SJSA1 (cell line): ENCODE measurements at places on chromosomes 3 and 15. TPM values are rescaled to one million over a fixed set of nuclear protein-coding genes. Genes with fewer than 3 reads are reported as not detected.

Gene SERINC4
- total RNA-seq, result not detected in 2 replicates

Gene PLSCR2
- not detected in 2 replicates for total RNA-seq

Gene CACNA2D2
- total RNA-seq, result not detected in 2 replicates

Gene IGF2BP2
- 37.9 and 96.5 TPM in 2 replicates for total RNA-seq

Gene ADCY5
- 0.16 and 0.82 TPM in 2 replicates for total RNA-seq

Gene IGSF11
- total RNA-seq, result 0.18 and 1.0 TPM in 2 replicates

Gene CADM2
- total RNA-seq, result not detected in 2 replicates

Gene ZNF385D
- not detected in 2 replicates for total RNA-seq

Gene NFKBIZ
- total RNA-seq, result 10.4 and 25.4 TPM in 2 replicates

Gene SNTN
- total RNA-seq, result not detected in 2 replicates

Gene GHSR
- total RNA-seq, result not detected in 2 replicates

Gene TMEM62
- 5.2 and 17.3 TPM in 2 replicates for total RNA-seq

DNA sequence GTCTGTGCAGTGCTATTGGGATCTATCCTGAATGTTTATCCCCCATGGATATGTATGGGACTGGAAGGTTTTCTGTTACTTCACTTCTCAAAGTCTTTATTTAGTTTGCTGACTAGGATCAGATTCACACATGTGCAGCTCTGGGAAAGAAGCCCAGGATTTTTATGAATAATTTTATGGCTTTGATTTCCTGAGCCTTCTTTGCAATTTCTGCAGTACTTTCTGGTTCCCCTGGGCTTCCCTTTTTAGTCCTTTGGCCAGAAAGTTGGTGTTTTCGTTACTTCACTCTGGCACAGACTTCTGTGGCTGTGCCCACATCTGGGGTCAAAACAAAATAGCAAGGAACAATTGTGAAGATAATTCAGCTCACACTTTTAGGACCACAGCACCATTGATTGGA is 721.0 kb downstream of the OTOL1 start:
- no peak for DNase-seq

DNA sequence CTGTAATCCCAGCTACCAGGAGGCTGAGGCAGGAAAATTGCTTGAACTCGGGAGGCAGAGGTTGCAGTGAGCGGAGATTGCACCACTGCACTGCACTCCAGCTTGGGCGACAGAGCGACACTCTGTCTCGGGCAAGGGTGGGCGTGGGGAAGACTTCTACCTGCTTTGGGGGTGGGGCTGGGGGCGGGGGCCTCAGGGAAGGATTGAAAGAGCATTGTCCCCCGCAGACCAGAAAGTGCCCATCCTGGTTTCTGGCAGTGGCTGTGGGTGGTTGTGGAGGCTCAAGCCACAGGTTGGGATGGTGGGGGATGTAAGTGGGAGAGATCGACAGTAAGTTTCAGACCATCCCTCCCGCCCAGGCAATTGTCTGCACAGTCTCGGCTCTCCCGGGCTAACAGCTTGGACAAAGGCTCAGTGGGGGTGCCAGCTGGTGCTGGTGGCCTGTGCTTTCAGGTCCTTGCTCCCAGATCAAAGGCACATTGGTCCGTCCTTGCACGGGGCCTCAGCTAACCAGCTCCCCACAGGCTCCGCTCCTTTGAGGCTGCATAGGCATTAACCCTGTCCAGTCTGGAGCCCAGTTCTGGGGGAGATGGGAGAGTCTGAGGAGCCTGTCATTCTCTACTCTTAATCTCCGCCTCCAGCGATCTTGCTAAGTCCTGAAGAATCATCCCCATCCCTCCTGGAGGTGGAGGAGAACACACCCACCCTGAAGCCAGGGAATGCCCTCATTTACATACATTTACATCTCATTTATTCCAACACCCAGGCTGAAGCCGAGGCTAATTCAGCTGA is 8.6 kb downstream of the SCN5A start:
- no peak for DNase-seq

DNA sequence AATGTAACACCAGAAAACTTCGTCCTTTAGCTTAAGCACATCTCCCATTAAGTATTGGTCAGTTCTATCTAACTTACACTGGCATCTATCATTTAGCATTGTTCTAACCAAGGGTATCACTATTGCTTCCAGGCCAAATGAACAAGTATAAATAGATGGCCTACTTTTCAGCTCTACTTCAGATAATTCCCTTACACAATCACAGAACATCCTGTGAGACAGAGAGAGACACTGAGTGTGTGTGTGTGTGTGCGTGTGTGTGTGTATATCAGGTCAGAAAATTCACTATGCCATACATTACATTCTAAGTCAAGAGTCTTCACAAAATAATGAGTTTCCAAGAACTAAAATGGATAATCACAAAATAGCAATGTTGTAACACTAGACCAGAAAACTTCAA is 39.1 kb downstream of the SCAPER start:
- DNase-seq, result no peak

DNA sequence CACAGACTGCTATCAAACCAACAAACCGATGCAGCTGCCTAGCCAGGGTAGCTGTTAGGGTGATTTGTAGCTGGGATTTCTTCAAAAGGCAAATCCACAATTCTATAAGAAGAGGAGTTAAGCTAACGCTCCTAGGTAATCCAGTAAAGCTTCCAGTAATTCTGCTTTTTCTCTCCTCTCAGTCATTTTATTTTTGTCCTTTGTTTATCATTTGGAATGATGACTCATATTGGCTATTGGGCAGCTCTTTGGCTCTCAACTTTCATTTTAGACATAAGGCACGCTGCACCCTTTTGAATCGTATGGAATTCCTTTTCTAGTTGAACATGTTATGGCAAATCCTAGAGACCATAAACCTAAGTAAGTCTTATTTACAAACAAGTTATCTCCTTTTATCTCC is 53.2 kb upstream of the PPARG start:
- DNase-seq, result no peak

DNA sequence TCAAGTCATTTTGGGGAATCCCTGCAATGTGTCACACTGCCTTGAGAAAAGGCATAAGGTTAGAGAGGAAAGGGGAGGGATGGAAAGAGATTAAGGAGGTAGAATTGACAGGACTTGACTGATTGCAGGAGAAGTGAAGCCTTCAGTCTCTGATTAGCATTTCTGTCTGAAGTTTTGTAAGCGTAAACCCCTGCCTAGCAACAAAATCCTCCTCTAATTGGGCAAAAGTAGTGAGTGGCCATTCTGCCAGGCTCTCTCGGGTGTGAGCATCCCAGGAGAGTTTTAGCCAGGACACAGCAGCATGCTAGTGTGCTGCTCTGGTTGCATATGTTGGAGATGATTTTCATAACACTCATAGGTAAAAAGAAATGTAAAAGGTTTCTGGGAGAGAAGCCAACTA is 117.0 kb upstream of the MRPL3 start:
- no peak for DNase-seq

GRCh38 chr3:160016972-160017371 is 28.3 kb downstream of the IL12A start:
- DNase-seq, result no peak

DNA sequence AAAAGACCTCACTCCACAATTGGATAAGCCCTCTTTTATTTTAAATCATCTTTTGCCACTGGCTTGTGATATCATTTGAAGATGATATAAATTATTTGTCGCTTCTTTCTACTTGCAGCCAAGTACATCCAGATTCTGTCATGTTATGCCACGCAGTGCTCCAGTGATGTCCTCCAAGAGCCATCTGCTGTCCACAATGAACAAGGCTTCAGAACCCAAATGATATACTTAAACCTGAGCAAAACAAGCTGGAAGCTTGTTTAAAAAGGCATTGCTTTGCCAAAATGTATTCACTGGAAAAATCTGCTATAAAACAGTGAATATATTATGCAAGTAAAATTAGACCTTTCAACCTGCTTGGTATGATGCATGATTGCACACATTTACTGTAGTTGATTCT is 58.8 kb upstream of the ARL6 start:
- no peak for DNase-seq

GRCh38 chr15:97903971-97904572 is 56.4 kb upstream of the ARRDC4 start:
- peak; percentile 36 for DNase-seq

GRCh38 chr15:97156739-97157265 is 803.7 kb upstream of the ARRDC4 start:
- no peak for DNase-seq

DNA sequence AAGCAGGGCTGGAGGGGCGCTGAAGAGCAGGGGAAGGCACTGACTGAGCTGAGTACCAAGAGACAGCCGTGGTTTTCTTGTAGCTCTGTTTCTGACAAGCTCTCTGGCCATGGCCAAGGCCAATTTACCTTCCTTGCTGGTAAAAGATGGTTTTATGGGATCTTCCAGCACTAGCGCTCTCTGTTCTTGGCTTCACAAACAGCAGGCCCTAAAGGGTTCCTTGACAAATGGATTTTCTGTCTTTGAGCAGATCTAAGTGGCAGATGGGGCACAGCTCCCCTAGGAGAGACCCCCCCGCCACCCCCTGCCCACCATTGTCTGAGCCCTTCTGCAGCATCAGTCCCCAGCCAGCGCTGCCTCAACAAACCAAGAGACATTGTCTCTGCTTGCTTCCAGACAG is 66.6 kb downstream of the GAP43 start:
- no peak for DNase-seq

- no peak for DNase-seq
Observed at GRCh38 chr3:138066383-138066782, 49.0 kb downstream of the DZIP1L start.

DNA sequence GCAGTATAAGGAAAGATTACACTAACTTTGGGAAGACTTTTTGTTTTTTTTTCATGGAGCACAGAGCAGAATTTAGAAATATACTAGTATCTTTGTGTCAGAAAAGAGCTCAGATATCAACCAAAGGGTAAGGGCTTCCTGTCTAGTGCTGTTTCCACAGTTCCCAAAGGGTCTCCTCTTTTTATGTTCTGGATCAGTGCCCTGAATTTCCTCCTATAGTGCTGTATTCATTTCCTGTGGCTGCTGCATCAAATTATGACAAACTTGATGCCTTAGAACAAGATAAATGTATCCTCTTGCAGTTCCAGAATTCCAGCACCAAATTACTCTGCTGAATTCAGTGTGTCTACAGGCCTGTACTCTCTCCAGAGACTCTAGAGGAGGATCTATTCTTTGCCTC is 219.8 kb upstream of the THRB start:
- DNase-seq, result no peak

- no peak for DNase-seq
Observed at GRCh38 chr3:186235554-186235953, 126.5 kb downstream of the DGKG start.

GRCh38 chr3:146542179-146542578 is 2.2 kb downstream of the PLSCR1 start:
- no peak for DNase-seq

- no peak for DNase-seq
Observed at GRCh38 chr15:86623236-86623635, 543.6 kb downstream of the AGBL1 start.

GRCh38 chr3:56347219-56347871 is 120.9 kb downstream of the ERC2 start:
- DNase-seq, result no peak

DNA sequence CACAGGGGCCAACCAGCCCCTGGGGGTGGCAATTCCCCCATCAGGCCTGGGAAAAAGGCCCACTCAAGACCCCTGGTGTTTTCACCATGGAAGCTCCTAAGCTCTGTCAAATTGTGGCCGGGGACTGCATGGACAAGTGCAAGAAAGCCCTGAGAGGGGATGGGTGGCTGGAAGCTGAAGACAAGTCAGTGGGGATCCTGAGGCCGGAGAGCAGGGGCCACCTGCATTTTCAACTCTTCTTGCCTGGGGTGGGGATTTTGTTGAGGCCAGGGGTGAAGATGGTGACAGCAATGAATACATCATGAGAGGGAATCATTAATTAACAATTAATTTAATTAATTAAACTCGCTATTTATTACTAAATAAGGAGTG is 33.9 kb downstream of the FEM1B start:
- peak; percentile 32 for DNase-seq

GRCh38 chr15:92781925-92782453 is 118.1 kb upstream of the CHD2 start:
- DNase-seq, result no peak

GRCh38 chr3:9205345-9206143 is 43.9 kb downstream of the SRGAP3 start:
- DNase-seq, result no peak

- DNase-seq, result no peak
Observed at GRCh38 chr3:27639271-27639670, 82.9 kb downstream of the EOMES start.

- DNase-seq, result no peak
Observed at GRCh38 chr15:101844916-101845315, 32.9 kb downstream of the OR4F15 start.

DNA sequence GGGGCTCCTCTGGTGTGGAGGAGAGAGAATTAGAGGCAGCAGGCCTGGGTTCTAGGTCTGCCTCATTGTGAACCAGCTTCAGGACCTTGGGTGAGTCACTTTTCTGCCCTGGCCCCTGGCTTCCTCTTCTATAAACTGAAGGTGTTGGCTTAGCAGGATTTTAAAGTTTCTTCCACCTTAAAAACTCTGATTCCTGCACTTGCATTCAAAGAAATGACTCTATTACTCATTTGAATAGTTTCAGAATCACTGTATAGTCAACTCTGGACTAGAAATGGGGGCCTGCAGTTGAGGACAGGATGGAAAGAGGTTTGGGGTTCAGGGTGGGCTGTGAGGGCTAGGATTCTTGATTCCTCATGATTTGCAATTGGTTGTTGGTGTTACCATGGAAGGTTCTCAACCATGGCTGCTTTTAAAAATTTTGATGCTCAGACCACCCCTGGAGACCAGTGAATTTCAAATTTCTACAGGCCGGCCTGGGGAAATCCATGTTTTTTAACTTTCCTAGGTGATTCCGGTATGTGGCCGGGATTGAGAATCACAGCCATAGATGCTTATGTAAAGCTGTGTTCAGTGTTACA is 19.9 kb downstream of the SMAD3 start:
- DNase-seq, result no peak

DNA sequence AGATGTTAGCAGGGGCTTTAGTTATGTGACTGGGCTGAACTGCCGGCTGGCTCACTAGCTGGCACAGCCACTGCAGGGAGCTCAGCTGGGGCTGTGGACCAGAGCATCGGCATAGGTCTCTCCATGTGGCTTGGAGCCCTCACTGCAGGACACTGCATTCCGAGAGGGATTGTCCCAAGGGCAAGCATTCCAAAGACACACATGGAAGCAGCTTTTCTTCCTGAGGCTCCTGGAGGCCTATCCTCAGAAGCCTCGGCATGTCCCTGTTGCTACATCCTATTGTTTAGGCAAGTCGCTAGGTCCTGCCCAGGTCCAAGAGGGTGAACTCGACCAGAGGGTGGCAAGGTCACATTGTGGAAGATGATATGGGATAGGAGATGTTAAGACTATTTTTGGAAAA is 209.8 kb downstream of the PLCL2 start:
- no peak for DNase-seq

DNA sequence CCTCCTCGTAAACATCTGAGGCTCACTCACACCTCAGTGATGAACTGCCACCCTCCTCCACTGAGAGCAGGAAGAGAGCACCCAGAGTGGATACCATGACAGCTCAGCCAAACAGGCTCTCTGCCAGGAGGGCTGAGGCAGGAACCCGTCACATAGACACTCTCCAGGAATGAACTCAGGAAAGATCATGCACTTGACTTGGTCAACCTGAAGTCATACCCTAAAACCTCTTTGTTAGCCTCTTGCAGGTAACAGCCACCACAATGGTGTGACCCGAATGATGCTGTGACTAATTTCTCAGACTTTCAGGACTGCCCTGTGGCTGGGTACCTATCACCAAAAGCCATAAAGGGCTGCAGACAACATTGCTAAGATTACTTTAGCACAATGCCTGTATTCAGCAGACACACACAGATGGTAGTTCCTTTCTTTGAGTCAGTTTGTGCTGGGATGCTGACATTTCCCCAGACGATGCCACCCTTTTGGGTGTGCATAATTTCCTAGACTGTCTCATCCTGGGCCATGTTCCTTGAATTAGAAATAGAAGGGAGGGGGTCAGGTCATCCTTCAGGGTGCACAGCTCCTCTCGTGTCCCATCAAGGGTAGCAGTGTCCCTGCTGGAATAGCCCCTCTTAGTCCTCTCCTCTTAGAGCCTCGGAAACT is 30.3 kb downstream of the CX3CR1 start:
- no peak for DNase-seq
